ENCODE measurements at places on chromosomes 11 and 22.
A peak's percentile ranks its signal among the peaks of the same experiment; 100 is the strongest.

- DNase-seq: no peak
Observed at GRCh38 chr22:28012832-28013460, 93.9 kb upstream of the PITPNB start.

- no peak for DNase-seq
Observed at GRCh38 chr11:83120327-83120726, 36.6 kb upstream of the PCF11 start.

GRCh38 chr22:32800158-32800882, 1.2 kb upstream of the TIMP3 start:
- DNase-seq: no peak

- DNase-seq: no peak
Observed at GRCh38 chr11:44944181-44944852, 6.4 kb downstream of the TP53I11 start.

DNA sequence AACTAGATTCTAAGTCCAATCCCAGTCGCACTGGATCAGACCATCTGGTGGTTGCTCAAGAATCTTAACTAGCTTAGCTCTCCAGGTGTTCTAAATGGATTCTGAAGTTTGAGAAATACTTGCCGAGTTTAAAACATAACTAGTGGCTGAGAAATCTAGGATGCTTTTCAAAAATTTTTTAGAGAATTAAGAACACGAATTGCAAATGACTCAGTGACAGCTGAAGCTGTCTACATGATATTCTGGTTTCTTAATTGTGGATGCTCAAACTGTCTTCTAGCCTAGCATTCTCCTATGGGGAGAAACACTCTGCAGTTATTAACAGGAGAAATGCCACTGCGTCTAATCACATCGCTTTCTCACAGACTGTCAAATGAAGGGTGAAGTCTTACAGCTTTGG, 20.2 kb upstream of the TP53AIP1 start:
- DNase-seq: no peak

GRCh38 chr22:38067028-38067415, 9.8 kb downstream of the PICK1 start:
- no peak for DNase-seq

DNA sequence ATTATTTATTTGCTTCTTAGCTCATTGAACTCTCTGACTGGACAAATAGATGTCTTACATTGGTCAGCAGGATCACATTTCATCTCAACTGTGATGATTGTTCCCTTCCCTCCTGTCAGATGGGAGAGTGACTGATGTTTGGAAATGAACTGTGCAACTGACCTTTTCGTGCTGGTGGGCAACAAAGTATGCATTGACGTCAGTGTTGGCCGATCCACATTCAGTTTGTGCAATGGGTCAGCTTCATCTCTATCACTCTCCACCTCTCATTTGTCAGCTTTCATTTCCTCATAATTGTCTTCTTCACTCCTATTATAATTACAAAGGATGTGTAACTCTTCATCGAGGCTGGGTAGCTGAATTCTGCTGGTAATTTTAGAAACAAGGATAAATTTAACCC, 71.3 kb downstream of the PPP2R1B start:
- DNase-seq: no peak

GRCh38 chr11:102099755-102100154, 10.5 kb upstream of the YAP1 start:
- DNase-seq: no peak

- DNase-seq: no peak
Observed at GRCh38 chr11:107566569-107566968, 1.0 kb upstream of the ALKBH8 start.

- no peak for DNase-seq
Observed at GRCh38 chr11:12026331-12027211, 18.1 kb upstream of the DKK3 start.

- DNase-seq: no peak
Observed at GRCh38 chr11:84612645-84613044, 1014.5 kb downstream of the DLG2 start.

DNA sequence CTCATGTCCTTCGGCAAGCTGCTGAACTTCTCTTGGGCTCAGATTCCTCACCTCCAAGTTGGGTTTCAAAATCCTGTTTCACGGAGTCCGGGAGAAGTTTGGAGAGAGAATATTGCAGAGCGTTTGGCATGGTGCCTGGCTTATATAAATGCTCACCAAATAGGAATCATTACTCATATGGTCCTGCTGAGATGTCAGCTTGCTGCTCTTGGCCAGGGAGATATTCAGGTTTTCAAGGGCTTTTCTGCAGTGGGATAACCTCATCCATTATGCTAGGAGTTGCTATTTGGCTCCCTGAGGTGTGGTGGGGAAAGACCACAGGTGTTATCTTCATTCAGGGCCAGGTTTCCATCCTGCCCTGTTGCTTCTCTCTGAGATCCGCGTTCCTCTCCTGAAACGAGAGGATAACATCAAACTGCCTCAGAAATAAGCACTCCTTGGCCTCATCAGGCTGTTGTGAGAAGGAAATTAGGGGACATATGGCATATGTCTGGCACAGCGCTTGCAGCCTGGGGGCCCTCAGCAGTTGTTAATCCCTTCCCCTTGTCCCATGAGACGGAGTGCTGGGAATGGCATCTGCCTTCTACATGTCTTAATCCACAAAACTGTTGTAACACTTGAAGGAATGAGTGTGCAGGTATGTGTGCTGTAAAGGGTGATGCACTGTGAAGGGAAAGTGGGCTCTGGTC, 29.9 kb upstream of the ACER3 start:
- DNase-seq: peak; percentile 46

DNA sequence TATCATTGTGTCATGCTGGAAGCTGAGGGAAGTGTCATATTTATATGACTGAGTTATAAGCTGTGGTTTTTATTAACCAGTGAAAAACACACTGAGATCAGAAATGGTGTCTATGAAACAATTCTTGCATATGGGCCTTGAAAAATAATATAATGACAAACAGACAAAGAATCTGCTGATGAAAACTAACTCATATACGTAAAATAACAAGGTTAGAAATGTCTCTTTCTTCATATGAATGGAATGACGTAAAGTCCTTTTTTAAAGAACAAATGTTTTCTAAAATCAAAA, 48.8 kb upstream of the PHF21B start:
- no peak for DNase-seq

DNA sequence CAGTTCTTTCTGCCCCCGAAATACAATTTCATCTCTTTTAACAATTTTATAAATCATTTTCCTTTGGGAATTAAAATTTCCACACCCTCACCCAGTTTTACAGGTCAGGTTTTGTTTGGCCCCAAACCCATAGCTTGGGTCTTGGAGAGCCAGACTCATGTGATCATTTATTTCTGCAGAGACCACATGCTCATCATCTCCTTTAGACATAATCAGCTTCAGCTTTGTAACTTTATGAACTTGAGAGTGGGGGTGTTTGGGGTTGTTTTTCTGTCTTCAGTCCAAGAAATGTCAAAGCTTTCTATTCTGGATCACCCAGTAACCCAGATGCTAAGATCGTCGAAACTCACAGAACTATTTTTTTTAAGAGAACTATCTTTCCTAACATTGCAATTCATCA, 70.9 kb downstream of the DBX1 start:
- no peak for DNase-seq

- DNase-seq: no peak
Observed at GRCh38 chr22:17065433-17065832, 19.4 kb upstream of the IL17RA start.

DNA sequence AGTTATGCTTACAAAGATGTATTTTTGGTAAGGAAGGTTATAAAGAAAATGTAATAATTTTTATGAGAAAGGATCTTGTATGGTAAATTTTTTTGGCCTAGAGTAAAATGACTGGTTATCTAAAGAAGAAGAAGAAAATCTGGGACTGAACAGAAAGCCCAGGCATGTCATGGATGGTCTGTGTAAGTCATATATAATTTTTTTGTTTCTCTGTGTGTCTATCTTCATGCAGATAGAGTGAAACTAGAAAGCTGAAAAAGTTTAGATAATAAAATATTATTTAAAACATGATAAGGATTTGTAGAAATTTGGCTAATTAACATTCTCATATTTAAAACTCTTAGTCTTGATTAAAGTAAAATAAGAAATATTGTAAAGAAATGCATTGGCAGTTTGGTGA, 27.6 kb upstream of the MPEG1 start:
- no peak for DNase-seq

- no peak for DNase-seq
Observed at GRCh38 chr22:32650553-32651345, 150.8 kb upstream of the TIMP3 start.

GRCh38 chr11:67497656-67498291, 7.4 kb downstream of the PITPNM1 start:
- DNase-seq: no peak

DNA sequence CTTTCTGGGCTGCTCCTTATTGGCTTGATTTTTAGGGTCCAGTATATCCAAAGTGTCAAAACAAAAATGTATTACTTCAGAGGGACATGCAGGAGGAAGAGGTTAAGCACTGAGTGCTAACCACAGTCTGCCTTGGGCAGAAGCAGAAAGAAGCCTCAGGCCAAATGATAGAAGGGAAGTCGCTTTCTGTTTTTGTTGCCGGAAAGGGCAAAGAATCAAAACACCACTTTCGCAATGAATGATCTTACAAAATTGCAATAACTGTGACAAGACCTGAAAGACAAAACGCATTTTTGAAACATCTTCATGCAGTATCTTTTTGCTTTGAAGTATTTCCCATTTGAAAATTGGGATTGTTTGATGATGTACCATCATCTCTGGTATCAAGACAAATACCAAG, 70.1 kb upstream of the PICALM start:
- DNase-seq: no peak

DNA sequence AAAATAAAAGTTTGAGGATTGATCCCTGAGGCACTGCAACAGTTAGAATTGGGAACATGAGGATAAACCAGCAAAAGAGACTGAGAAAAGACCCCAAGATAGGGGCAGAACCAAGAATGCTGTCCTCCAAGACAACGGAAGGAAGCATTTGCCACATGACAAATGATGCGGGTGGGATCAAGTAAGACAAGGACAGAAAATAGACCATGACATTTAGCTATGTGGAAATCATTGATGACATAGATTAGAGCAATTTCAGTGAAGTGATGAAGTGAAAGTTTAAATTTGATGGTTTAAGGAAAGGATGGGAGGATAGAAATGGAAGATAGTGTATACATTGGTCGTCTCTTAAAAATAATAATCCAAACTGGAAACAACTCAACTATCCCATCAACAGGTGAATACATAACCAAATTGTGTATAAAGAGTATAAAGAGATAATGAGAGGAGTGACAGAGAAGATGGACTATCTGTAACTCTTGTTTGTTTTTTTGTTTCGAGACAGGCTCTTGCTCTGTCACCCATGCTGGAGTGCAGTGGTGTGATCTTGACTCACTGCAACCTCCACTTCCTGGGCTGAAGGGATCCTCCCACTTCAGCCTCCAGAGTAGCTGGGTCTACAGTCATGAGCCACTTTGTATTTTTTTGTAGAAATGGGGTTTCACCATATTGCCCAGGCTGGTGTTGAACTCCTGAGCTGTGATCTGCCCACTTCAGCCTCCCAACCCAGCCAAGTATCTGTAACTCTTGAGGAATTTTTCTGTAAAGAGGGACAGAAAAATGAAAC, 48.7 kb upstream of the FDX1 start:
- DNase-seq: no peak

DNA sequence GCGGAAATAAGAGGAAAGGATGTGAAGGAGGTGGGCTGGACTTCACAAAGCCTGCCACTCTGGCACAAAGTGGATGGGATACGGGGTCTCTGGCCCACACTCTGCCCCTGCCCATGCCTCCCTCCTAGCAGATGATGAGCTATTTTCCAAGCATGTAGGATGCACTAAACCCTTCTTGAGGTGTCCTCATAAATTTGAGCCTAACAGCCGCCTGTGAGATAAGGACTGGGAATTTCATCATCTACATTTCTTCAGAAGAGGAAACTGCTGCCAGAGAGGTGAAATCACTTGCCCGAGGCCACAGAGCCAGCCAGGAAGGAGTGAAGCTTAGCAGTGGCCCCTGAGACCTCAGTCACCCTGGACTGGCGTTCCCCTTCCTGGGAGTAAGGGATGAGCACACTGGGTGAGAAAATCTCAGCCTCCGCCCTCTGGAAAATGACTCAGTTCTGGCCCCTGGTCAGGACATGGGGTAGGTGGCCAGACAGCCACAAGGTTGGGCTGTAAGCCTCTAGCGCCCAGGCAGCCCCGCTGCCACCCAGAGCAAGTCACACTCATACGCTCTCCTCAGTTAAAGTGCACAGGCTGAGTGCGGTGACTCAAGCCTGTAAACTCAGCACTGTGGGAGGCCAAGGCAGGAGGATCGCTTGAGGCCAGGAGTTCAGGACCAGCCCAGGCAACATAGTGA, 27.9 kb downstream of the MB start:
- DNase-seq: peak; percentile 99

DNA sequence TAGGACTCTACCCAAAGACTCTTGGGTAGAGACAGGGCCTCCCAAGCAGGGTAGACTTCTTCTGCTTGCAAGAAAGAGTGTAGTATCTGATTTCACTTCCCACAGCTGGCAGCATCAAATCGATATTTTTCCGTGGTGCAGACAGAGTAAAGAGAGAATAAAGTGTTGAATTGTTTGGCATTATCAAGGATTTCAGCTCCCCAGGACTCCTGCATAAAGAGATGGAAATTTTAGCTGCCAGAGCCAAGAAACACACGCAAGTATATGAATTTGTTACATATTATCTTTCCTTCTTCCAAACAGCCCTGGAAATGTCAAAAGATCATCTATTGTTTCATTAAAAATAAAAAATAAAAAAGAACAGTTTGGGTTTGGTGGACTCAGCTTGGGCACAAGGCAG, 136.8 kb downstream of the PKNOX2 start:
- DNase-seq: no peak

- DNase-seq: no peak
Observed at GRCh38 chr22:48088926-48089536, 1326.6 kb downstream of the TBC1D22A start.

DNA sequence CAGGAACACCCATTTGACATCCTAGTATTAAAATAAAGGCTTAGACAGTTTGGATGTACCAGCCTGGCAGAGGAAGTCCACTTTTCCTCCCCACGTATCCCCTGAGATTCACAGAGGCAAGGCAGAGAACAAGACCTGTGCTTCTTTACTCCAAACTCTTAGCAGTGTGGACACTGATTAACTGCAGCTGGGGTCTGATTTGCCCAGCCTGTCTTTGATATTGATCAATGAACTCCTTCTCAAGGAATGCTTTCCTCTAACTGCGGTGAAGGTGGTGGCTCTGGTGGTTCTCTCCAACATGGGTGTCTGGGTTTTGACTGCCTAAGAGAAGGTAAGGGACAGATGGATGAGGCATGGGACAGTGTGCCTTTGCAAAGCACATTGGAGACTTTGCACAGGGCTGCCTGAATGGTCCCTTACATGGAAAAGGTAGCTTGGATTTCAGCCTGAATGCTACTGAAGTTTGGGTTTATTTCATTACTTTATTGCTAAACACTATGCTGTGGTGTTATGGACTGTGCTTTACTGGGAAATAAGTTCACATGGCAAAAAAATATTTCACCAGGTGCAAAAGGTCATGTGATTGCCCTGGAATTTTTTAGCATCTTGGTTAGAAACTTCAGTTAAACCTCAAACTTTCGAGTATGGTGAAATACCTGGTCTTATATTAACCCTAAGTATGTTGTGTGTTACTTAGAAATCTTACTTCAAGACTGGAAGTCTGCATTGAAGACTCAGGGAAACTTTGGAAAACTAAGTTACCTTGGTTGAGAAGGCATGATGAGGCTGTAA, 1.8 kb downstream of the GAS2 start:
- DNase-seq: no peak

GRCh38 chr11:34439610-34440198, 970 bp downstream of the CAT start:
- DNase-seq: no peak

- DNase-seq: no peak
Observed at GRCh38 chr11:35274909-35275785, 136.2 kb downstream of the CD44 start.

All from islet precursor cell (in vitro differentiated cells).